Anterior cingulate cortex (tissue), 58 donors: ENCODE measurements at places on chromosomes 2 and 18.

- no peak for DNase-seq
These were observed 131.6 kb downstream of the NXPH2 start for GRCh38 chr2:138648606-138649005.

DNA sequence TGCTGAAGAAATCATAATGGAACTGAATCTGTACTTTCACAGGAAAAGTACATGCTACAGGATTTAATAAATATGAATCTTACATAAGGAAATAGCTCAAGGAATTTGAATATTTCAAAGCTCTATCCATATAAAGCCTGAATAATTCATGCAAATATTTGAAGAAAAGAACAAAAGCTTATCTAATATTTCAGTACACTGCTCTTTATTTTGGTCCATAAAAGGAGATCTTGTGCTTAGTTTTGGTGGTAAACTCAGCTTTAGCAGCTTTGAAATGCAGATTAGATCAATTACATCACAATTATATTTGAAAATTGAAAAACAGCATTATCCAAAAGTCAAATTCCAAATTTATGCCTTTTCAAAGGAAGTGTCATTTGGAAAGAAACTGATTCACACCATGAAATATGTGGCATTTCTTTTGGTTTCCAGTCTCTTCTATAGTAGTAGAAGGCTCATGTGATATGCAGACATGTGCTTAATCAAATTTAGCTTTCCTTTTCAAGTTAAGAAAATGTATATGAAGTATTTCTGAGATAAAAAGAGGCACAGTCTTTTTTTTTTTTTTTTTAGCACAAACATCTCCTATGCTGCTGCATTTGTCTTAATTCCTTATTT lies 42.1 kb upstream of the MAP4K3 start:
- no peak for DNase-seq

DNA sequence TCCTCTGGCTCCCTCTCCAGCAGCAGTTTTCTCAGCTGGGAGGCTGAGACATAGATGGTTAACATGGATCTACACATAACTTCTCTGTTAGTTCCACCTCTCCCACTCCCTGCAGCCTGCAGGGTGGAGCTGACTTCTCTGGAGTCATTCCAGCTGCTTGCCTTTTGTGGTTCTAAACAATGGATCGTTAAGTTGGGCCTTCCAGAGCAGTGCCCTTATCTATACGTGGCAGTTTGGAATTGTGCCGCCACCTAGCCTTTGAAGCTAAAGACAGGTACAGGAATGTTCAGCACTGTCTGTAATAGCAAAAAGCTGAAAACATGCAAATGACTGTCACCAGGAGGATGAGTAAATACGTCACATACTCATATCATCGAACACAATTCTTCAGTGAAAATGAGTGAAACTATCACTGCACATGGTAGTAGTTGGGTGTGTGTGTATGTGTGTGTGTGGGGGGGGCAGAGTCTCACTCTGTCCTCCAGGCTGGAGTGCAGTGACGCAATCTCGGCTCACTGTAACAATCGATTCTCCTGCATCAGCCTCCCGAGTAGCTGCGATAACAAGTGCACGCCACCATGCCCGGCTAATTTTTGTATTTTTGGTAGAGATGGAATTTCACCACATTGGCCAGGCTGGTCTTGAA lies 50.3 kb downstream of the SH2D6 start:
- DNase-seq, result no peak

DNA sequence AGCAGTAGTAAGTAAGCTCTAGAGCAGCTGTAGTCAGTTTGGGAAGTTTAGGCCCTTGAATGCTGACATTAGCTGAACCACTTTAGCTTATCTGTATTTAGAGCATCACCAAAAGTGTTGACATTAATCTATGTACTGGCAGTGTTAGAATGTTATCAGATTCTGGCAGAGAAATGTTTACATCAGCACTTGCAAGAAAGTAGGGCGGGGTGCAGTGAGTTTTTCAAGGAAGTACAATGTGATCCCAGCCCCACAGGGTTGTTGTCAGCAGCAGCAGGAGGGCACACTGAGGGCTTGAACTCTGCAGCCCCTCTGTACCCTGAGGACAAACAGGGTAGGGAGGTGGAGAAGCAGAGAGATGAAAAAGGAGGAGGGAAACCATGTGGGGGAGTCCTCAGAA lies 35.5 kb upstream of the RMP24 start:
- DNase-seq, result no peak
